ENCODE measurements at places on chromosomes 13 and 19.

- DNase-seq = no peak
These were observed 128.2 kb downstream of the SLITRK1 start for GRCh38 chr13:83753912-83754624.

GRCh38 chr19:46954502-46954992 lies 65.1 kb upstream of the NPAS1 start:
- DNase-seq = no peak

GRCh38 chr13:97262058-97262457 lies 39.9 kb downstream of the MBNL2 start:
- DNase-seq = no peak

DNA sequence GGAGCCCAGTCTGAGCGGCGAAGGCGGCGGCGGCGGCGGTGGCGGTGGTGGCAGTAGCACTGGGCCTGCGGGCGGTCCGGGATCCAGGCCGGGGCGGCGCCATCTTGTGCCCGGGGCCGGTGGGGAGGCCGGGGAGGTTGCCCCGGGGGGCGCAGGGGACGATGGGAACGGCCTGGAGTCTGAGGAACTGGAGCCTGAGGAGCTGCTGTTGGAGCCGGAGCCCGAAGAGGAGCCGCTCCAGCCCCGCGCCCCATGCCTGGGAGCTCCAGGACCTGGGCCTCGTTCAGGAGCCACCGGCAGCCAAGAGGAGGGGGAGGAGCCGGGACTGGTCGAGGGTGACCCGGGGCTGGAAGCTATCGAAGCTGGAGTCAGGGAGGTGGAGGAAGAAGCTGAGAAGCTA lies 11.6 kb downstream of the ZNF28 start:
- no peak for DNase-seq

DNA sequence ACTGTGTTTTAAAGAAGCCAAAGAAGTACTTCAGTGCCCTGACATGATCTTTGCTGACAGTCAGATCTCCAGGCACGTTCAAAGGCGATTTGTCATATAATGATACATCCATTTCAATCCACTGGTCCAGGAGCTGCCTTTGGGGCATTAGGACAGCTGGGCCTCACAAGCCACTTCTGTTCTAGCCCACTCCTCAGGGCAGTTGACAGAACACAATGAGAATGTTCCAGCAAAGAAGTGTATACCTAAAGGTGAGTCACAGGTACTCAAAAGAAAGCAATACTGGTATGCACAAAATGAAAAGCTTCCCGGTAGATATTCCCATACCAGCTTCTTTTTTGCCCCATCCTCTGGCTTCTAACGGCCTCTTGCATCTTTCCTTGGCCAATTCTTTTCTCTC lies 12.5 kb upstream of the MAP3K10 start:
- no peak for DNase-seq

- no peak for DNase-seq
These were observed 318.8 kb downstream of the ATP8A2 start for GRCh38 chr13:25690582-25690981.

DNA sequence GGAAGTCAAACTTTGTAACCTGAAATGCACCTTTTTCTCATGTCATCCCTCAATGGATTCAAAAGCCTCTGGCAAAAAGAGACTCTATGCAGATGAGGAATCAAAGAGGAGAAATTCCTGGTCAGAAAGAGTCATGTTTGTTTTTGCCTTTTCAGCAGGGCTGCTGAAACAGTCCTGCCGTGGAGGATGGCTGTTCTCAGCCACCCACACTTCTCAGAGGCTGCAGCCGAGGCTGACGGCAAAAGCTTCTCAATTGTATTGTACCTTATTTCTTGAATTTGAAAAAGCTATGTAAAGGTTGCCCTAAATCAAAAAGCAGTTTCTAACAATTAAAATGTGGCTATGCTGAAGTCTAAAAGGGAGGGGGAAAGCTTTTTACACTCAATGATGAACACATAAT lies 385.3 kb downstream of the KCTD12 start:
- no peak for DNase-seq

GRCh38 chr13:106243011-106243565 lies 292.4 kb downstream of the EFNB2 start:
- no peak for DNase-seq

- DNase-seq = no peak
These were observed 475.8 kb downstream of the FOXO1 start for GRCh38 chr13:40190641-40191100.

- no peak for DNase-seq
These were observed 6.8 kb downstream of the RASA3 start for GRCh38 chr13:114125589-114125988.

- DNase-seq = no peak
These were observed 1671.5 kb upstream of the SLC10A2 start for GRCh38 chr13:104737713-104738112.

- no peak for DNase-seq
These were observed 440.5 kb upstream of the SGCG start for GRCh38 chr13:22740264-22740663.

DNA sequence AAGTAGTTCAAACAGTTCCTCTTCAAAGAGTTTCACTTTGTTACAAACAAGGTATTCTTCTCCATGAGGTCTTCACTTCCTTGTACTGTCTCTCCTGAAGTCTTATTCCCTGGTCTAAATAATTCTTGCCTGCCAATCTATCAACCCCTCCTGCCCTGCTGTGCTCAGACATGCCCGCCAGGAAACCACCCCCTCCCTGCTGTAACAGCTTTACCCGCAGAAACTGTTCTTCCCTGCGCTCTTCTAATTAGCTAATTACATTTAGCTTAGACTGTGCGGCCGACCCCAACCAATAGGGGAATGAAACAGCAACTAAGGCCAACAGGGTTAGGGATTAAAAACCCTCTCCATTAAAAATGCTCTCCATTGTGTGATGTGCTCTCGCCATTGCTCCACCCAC lies 46.7 kb downstream of the ZNF846 start:
- no peak for DNase-seq

DNA sequence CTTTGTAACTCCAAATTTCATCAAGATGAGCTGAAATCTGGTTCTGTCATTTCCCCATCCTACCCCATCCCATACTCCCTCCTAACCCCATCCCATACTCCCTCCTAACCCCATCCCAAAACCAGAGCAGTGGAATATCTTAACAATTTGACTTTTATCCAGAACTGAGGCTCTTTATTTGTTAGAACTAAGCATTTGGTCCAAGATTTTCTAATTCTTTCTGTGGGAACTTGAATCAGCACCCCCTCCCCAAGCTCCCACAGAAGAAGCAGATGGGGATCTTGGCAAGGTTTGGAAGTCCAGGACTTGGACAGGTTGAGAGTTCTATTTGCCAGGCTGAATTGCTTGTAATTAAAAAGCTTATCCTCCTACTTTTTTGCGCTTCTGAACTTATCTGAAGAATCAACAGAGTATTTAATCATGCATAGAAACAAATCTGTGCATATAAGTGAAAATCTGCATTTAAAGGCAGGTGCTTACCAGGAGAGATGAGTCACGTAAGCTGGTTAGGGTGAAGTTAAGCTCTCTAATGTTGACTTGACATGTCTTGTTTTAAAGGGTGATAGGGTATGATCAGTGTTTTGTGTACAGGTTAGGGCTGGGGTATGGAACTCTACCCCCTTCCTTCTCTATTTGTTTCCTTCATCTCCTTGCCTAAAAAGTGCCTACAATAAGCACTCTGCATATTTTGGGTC lies 111.1 kb downstream of the COG6 start:
- no peak for DNase-seq

- no peak for DNase-seq
These were observed 19.7 kb downstream of the CUL4A start for GRCh38 chr13:113229161-113229560.

- DNase-seq = no peak
These were observed 3.7 kb downstream of the ZNF85 start for GRCh38 chr19:20926796-20927195.

- DNase-seq = no peak
These were observed 181.5 kb upstream of the TSHZ3 start for GRCh38 chr19:31530781-31531180.

- DNase-seq = no peak
These were observed 58.0 kb downstream of the PIBF1 start for GRCh38 chr13:72839831-72840426.

- no peak for DNase-seq
These were observed 55.1 kb downstream of the RFX2 start for GRCh38 chr19:6055013-6055795.

DNA sequence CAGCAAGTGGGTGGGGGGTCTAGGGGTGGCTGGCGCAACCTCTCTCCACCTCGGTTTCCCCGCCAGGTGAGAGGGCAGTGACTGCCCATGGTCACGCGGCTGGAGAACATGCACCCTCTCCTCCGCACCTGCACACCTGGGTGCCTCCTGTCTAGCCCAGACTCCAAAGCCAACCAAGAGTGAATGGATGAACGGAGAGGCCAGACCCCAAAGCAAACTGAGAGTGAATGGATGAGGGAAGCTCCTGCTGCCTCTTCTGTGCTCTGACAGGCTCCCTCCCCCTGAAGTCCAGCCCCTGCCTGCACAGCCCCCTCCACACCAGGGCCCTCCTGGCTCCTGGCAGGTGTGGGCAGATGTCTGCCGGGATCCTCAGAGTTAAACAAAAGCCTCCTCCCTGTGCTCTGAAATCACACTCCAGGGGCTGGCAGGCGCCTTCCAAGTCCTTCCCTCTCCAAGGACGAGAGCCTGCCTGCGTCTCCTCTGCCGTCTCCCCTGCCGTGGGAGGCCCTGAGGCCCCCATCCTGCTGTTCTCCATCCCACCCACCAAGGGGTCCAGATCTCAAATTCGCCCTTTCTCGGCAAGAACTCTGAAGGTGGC lies 2.2 kb downstream of the SBNO2 start:
- DNase-seq = no peak

- DNase-seq = no peak
These were observed 194.0 kb upstream of the PCDH17 start for GRCh38 chr13:57437587-57437986.

DNA sequence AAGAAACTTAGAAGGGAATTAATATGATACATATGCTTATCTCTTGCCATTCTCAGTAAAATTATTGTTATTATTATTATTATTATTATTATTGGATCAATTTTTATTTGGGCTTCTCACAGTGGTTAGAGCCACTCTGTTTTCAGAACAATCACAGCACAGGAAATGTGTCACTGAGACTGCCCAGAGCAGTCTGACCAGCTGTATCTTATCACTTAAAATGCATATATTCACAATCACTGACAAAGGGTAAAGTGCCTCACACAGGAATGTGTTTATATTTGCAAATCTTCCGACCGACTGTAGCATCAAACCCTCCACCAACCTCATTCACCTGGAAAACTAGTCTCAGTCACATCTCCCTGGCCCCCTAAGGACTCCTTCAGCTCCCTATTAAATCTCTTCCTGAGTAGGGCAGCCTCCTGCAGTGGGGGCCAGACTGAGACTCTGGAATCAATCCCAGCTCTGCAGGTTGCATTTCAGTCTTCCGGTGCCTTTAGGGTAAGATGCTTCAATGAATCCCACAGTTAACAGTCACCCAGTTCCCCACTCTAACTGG lies 738.3 kb upstream of the SLITRK5 start:
- DNase-seq = no peak

DNA sequence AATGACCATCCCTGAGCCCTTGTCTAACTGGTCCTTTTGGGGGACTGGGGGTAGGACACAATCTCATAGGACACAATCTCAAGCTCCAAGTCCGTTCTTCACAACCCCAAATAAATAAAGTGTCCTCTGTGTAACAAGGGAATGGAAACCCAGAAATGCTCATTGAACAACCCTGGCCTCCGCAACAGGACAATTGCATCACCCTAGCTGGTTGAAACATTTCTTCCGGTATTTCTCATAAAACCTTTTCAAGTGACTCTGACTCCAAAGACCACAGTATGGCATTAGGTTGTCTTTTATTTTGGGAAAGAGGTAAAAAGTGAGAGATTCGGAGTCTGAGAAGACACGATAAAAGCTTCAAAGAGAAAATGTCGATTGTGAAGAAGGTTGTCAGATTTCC lies 186.6 kb downstream of the ZNF536 start:
- DNase-seq = no peak

- no peak for DNase-seq
These were observed 158.6 kb upstream of the SLC10A2 start for GRCh38 chr13:103224804-103225203.

DNA sequence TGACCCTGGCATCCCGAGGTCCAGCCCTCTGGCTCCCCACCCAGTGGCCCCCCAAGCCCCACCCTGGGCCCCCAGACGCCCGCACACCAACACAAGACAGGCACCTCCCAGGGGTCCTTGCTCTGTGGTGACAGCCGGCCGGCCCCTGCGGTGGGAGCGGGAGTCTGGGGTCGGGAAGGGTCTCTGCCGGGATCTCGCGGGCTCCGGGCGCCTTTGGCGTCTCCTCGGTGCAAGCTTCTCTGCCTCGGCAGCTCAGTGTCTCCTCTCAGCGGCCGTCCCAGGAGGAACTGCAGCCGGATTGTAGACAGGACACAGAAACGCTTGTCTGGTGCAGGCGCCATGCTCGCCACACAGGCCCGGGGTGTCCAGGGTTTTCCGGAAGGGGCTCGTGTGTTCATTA lies 43.7 kb downstream of the TMEM255B start:
- DNase-seq = no peak

DNA sequence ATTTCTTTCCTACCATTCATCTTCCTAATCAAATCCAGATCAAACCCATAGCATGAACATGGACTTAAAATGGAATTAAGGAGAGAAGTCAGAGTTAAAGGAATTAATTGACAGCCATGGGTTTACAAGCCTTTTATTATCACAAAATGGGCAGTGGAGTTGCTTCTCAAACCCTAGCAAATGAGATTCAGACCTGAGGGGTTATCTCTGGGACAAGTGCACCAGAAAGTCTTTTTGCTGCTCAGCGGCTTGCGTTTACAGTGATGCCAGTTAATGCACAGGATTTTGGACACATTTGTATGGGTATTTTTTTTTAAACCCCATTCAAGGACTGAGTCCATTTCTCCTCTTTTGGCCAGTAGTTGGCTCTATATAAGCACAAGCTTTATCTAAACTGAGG lies 503.0 kb downstream of the EFNB2 start:
- no peak for DNase-seq

GRCh38 chr19:29528946-29529645 lies 3.3 kb downstream of the VSTM2B start:
- DNase-seq = no peak

DNA sequence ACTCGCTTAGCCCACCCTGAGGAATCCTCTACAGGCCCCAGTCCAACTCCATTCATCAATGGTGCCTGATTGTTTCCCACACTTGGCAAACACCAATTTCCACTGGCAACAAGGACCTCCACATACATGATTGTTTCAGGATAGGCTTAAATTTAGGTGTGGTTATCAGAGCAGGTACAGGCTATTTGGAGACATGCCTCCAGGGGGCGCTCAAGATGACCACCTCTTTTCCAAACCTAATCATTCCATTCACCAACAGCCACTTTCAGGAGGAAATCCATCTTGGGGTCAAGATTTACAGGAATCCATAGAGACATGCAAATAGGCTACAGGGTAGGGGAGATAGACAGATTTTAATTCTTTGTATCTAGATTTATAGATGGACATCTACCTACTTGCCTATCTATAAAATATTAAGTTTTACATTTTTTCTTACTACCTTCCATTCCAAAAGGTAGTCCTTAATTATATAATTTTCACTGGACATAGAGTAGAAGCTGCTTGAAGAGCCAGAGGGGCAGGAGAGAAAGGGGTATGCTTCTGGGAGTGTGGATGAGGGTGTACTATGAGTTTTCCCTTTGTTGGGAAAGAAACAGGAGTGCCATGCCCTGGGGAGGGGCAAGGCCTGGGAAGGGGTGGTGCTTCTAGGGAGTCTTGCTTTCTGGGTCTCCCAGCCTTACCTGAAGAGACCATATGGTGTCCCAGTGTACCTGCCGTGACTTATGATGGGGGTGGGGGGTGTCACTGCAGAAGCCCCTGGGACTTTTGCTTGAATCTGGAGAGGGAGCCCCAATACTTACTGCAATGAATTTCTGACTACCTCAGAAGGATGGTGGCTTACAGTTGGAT lies 14.1 kb upstream of the PCDH8 start:
- DNase-seq = no peak

Measured in cortex of kidney (tissue), 1 donor.